ENCODE measurements at places on chromosomes 4 and X.

DNA sequence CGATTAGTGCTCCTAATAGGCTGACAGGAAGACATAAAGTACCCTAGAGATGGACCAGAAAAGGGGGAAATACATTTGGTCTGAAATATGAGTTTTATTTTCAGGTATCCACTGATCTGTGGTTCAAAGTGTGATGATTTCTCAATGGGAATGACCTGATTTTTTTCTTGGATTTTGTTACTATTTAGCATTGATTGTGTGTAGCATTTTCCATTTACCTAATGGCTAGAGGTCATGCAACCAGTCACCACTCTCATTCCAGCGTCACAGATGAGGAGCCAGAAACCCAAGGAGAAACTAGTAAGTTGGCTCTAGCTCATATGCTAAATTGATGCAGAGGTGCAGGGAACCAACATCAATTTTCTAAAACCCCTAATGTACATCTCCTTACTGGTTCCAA lies 118.1 kb downstream of the IL1RAPL2 start:
- DNase-seq: no peak

DNA sequence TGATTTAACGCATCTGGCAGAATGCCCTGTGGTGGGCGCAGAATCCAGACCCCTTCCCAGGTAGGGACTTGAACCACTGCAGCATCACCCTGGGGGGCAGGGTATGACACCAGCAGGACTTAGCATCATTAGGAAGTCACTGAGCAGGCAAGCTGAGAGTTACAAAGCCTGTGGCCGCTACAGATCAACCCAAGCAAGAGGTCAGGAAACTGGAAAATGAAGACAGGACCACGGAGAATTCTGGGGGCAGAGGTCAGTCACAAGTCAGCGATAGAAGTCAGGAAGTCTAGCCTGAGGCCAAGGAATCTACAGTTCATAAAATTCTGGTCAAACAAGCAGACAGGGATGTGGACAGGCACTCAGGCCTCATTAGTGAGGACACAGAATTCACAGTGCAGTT lies 108.4 kb downstream of the CHIC2 start:
- DNase-seq: no peak

GRCh38 chr4:184817494-184818215 lies 8.1 kb downstream of the ACSL1 start:
- no peak for DNase-seq

GRCh38 chr4:21792736-21793135 lies 155.8 kb downstream of the KCNIP4 start:
- DNase-seq: no peak

GRCh38 chrX:3962511-3963311 lies 249.3 kb upstream of the PRKX start:
- no peak for DNase-seq

DNA sequence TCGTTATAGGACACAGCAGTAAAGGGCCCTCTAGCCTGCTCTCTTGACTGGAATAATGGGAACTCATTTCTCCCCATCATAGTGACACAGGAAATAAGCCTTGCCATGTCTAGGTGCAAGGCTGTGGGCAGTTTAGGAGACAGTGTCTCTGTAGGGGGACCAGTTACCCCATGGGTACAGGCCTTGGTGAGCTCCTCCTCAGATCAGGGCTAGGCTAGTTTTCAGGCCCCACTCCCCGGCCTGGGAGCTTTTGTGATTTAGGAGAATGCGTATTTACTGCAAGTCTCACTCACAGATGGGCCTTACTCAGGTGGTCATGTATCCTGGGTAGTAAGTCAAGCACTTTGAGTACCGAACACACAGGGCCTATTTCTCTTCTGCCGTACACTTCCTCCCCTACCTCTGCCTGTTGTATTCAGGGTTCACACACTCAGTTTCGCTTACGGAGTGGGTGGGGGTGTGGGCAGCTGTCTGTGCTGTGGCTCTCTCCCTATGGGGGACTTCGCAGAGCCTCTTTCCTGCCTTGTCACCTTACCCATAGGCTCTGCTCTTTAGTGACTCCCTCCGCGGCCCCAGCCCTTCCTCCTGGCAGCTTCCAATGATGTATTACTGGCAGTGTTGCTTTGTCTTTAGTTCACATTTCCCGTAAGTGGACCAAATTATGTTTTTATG lies 34.2 kb downstream of the FAM193A start:
- DNase-seq: no peak

GRCh38 chr4:138952411-138952810 lies 63.2 kb upstream of the NOCT start:
- DNase-seq: no peak

GRCh38 chrX:30791296-30792278 lies 97.5 kb downstream of the TAB3 start:
- DNase-seq: no peak

GRCh38 chrX:22691966-22692565 lies 307.7 kb upstream of the DDX53 start:
- DNase-seq: no peak

DNA sequence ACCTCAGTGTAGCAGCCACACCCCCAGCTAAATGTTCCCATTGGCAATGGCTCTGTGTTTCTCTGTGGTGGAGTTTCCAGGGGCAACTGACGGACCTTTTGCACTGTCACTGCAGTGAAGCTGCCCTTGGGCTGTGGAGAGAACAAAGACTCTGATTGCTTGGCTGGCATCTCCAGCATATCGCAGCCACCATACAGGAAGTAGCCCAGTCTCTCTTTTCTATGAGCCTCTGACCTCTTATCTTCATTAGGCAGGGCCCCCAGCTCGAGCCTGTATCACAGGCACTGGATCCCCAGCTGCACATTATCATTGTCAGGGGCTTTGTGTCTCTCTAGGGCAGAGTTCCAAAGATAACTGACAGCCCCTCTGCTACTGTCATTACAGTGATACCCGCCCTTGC lies 483.5 kb downstream of the ARAP2 start:
- no peak for DNase-seq

DNA sequence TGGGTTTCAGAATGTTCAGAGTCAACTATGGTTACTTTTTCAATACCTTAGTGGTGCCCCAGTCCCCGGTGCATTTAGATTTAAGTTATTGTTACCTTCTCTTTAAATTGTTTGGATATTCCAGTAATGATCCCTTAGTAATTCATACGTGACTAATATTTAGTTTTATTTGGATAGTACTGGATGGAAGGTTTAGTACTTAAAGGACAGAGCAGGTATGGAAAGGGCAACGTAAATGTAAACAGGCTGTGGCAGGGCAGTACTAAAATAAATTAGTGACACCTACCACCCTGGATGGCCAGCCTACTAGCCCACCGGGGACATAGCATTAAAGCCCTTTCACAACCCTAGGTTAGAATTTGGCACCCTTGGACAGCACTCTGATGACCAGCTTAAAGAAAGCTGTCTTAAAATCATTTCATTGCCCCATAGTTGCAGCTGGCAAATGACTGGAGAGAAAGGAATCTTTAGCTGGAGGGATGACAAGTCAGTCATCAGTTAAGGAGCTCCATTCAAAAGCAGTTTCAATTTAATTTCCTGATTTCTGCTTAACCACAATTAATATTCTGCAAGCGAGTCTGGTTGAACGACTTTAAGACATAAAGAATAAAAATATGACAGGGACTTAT lies 16.4 kb downstream of the PLP1 start:
- DNase-seq: no peak

- no peak for DNase-seq
These were observed 65.7 kb upstream of the ADAD1 start for GRCh38 chr4:122313006-122313646.

- no peak for DNase-seq
These were observed 134.9 kb downstream of the STOX2 start for GRCh38 chr4:184039963-184040383.

DNA sequence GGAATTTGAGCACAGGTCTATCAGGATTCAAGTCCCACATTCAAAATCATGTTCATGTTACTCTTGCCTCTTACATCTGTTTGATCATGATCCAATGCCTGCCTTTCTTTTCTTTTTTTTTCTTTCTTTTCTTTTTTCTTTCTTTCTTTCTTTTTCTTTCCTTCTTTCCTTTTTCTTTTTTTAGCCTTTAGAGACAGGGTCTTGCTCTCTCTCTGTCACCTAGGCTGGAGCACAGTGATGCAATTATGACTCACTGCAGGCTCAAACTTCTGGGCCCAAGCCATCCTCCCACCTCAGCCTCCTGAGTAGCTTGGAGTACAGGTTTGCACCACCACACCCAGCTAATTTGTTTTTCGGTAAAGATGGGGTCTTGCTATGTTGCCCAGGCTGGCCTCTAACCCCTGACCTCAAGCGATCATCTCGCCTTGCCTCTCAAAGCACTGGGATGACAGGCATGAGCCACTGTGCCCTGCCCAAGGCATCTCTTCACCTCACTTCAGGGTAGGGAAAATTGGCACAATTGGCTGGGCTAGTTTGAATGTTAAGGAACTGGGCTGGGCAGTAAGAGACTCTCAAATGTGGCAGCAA lies 359.2 kb downstream of the FBXW7 start:
- no peak for DNase-seq

- DNase-seq: no peak
These were observed 102.4 kb upstream of the TMLHE start for GRCh38 chrX:155715141-155715540.

DNA sequence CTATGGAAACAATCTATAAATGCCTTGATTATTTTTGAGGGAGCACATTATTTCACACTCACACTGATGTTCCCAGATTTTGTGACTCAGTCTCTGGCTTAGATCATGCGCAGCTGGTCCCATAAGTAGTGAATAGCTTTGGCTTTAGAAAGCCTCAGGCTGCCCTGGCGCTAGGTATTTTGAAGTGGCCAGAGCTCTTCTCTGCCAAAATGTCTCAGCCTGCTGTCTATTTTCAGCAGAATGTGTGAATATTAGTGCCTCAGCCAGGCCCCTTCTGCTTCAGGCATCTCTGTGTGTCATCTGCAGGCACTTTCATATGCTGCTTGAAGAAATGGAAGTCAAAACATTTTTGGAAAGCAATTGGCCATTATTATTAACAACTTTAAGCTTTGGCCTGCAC lies 931.0 kb upstream of the INTU start:
- DNase-seq: no peak

DNA sequence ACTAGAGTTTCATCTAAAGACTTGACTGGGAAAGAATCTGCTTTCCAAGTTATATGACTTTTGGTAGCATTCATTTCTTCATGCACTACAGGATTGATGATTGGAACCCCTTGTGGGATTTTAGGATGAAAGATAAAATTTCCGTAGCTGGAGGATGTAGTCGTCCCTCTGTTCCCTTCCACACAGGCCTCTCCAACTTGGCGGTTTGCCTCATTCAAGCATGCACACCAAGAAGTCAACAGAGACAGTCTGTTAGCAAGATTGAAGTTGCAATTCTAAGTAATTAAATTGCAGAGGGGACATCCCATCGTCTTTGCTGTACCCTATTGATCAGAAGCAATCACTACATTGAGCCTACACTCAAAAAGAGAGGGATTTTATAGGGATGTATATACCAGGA lies 777.4 kb upstream of the HS3ST1 start:
- DNase-seq: no peak

DNA sequence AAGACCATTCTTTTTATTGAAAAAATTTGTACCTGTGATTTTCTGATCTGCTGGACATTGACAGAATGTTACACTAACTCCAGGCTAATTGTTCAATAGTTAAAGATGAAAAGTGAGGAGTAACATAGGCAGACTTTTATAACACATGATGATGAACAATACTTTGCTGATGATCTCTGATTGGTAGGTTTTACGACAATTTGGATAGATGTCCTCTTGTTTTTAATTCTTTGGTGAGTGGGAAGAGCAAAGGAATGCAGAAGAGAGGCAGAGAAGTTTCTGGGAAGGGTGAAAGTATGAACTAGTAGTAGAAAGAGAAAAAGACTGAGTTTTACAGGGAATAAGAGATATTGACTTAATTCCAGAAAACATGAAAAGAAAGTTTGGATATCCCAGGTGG lies 267.3 kb upstream of the HAND2 start:
- DNase-seq: no peak

- DNase-seq: no peak
These were observed 165.3 kb upstream of the PPP1R2C start for GRCh38 chrX:42943051-42943974.

DNA sequence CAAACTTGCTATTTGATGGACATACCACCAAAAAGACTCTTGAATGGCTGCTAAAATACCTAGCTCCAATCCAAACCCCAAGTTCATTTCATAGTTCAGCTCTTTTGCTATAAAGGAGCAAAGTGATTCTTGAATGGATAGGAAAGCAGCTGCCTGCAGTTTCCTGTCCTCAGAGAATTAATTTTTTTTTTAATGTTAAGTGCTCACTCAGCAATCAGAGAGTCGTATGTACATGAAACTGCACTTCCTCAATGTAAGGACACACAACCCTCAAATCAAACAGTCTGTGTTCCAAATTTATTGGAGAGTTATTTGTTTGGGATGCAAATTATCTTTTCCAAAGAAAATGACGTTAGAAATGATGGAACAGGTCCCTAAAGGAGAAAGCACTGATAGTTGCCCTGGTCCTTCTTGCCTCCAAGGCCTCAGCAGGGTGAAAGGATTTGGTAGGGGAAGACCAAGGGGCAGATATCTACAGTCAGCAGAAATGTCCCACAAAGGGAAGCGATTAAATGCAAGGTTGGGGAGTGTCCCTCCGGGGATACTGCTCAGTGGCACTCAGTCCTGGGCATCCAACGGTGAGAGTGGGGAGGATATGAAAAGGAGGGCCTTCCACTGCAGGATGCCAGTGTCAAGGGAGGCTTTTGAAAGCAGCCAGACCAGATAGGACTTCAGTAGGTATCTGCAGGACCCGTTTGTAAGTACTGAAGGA lies 67.2 kb upstream of the RASGEF1B start:
- DNase-seq: no peak

- no peak for DNase-seq
These were observed 81.7 kb downstream of the CBR4 start for GRCh38 chr4:168928346-168928745.

DNA sequence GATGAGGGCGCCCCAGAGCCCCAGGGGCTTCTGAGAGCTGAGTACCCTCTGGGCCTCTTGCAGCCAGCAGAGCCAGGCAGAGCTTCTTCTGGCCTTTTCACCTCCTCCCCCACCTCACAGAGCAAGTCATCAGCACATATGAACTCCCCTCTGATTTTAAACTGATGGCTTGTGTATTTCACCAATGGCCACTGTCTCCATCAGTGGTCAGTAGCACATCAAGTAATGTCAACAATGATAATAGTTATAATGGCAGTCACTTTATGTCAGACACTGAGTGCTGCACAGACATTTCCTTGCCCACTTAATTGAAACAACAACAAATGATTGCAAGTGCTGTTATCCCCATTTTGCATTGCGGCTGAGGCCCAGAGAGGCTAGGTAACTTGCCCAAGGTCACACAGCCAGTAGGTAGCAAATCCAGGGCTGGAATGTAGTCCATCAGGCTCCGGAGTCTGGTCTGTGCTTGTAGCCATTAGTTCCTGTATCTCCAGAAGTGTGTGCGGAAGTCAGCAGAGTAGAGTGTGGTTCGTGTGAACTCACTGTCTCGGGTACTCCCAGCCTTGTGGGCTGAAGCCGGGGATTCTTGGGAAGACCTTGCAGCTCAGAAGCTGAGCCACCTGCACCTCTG lies 3.0 kb downstream of the ATP2B3 start:
- no peak for DNase-seq

- DNase-seq: no peak
These were observed 153.1 kb upstream of the VCX start for GRCh38 chrX:7689791-7690412.

DNA sequence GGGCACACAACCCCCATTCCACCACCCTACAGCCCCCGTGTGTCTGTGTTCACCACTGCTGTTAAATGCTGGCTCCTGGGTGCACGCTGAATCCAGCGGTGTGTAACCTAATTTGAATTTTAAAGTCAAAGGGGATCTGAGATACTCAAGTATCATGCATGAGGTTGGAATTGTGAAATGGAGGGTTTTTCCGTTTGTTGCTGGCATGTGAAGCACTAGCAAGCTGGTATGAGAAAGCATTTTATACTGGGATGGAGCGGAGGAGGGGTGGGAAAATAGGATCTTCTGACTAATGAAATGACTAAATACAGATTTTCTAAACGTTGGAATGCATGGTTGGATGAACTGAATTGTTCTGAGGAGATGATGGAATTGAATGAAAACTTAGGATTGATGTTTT lies 36.9 kb upstream of the FAT1 start:
- DNase-seq: no peak

Measured in bone marrow (tissue), 2 donors.